ENCODE measurements at places on chromosomes 1 and 21.

DNA sequence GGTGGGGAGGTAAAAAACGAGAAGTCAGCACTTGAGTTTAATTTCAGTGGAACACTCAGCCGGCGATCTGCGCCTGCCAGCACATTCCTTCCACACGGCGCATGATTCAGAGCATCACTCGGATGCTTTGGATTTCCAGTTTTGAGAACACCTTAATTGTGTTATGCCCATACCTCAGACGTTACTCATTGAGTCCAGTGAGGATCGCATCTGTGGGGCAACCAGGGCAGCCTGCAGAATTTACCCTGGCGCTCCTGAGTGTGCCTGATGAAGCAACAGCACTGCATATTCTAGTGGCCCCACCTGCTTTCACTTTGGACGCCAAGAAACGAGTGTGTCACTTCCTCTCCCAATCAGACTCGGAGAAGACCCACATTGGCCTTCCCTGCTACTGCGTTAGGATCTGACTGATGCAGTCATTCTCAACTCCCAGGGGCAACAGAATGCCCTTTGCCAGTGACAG is 19.9 kb downstream of the FAM89A start:
- no peak for DNase-seq

DNA sequence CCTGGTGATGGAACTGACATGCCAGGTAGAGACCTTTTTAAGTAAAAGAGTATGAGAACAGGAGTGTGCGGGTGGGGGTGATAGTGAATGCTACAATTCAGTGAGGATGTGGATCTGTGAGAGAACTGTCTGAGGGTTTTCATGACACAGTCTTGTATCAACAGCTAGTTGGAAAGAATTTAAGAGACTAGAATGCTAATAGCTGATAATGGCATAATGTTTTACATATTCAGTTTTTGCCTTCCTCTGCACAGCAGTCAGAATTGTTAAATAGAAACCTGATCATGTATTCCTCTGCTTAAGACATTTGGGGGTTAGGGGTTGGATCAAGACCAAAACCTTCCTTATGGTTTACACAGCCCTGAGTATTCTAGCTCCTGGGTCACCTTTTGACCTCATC is 152.8 kb upstream of the ZRANB2 start:
- DNase-seq, result no peak

GRCh38 chr1:27314169-27314568 is 7.8 kb upstream of the TMEM222 start:
- no peak for DNase-seq

DNA sequence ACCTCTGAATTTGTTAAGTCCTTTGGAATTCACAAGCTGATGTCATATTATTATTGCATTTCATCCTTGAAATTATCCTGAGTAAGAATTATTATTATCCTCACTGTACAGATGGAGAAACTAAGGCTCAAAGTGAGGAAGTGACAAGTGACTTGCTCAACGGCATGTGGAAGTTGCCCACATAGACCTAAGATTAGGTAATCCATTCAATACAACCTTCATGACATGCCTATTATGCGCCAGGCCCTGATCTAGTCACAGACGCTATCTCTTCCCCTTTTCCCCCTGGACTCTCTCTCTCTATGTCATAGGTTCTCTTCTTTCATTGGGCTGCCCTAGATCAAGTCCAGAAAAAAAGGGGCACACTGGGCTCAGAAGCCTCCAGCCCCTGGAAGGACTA is 84.9 kb upstream of the KCNK2 start:
- DNase-seq, result no peak

GRCh38 chr1:76508871-76509270 is 358.4 kb upstream of the ST6GALNAC5 start:
- DNase-seq, result no peak

DNA sequence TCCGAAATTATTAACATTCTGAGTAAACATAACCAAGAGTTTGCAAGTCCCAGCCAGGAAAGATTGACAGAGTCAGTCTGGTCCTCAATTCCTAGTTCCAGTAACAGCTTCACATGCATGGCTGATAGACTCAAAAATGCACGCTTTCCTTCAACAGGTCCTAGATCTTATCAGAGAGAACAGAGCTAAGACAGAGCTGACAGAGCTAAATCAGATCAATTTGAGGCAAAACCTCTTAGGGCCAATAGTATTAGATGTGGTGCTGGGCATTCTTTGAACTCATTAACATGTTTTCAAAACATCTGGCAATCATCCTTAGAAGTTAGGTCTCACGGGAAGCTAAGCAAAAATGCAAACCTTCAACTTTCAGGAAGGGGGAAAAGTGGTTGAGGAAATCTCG is 114.0 kb downstream of the GREM2 start:
- no peak for DNase-seq

GRCh38 chr1:160101037-160101716 is 2.8 kb upstream of the IGSF8 start:
- peak; percentile 70 for DNase-seq

GRCh38 chr1:11321656-11322491 is 48.9 kb downstream of the UBIAD1 start:
- DNase-seq, result no peak
